ENCODE measurements at places on chromosomes 2 and 18.

GRCh38 chr18:49997558-49997957 lies 184.2 kb upstream of the ACAA2 start:
- no peak for DNase-seq
- no peak overlapping the region for H3K27ac ChIP-seq
- peaks cover 9% of the 10 kb centered on the region for H3K4me1 ChIP-seq
- no peak overlapping the region for H3K4me3 ChIP-seq
- no peaks in the 10 kb centered on the region for H3K36me3 ChIP-seq

GRCh38 chr2:24774373-24774772 lies 18.8 kb downstream of the PTRHD1 start:
- H3K27ac ChIP-seq: no peak overlapping the region
- peaks cover 28% of the 10 kb centered on the region for H3K4me1 ChIP-seq
- H3K4me3 ChIP-seq: no peak overlapping the region
- H3K27me3 ChIP-seq: no peaks in the 10 kb centered on the region
- H3K36me3 ChIP-seq: peaks cover 12% of the 10 kb centered on the region

DNA sequence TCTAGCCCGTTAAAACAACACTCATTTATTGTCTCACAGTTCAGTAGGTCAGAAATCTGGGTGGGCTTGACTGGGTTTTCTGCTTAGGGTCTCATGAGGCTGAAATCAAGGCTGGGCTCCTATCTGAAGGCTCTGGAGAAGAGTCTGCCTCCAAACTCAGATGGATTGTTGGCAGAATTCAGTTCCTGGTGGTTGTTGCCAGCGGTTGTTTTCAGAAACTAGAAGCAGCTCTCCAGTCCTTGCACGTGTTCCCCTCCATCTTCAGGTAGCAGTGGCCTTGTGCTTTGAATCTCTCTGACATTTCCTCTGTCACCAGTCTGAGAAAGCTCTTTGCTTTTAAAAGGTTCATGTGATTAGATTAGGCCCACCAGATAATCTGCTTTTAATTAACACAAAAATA lies 20.1 kb upstream of the FN1 start:
- peaks cover 14% of the 10 kb centered on the region for H3K4me1 ChIP-seq
- DNase-seq: no peak
- no peaks in the 10 kb centered on the region for H3K36me3 ChIP-seq
- no peak overlapping the region for H3K4me3 ChIP-seq
- H3K27ac ChIP-seq: no peak overlapping the region

GRCh38 chr18:10417664-10418063 lies 36.8 kb upstream of the APCDD1 start:
- H3K36me3 ChIP-seq: no peaks in the 10 kb centered on the region
- H3K27ac ChIP-seq: no peak overlapping the region
- DNase-seq: no peak
- H3K4me3 ChIP-seq: no peak overlapping the region

DNA sequence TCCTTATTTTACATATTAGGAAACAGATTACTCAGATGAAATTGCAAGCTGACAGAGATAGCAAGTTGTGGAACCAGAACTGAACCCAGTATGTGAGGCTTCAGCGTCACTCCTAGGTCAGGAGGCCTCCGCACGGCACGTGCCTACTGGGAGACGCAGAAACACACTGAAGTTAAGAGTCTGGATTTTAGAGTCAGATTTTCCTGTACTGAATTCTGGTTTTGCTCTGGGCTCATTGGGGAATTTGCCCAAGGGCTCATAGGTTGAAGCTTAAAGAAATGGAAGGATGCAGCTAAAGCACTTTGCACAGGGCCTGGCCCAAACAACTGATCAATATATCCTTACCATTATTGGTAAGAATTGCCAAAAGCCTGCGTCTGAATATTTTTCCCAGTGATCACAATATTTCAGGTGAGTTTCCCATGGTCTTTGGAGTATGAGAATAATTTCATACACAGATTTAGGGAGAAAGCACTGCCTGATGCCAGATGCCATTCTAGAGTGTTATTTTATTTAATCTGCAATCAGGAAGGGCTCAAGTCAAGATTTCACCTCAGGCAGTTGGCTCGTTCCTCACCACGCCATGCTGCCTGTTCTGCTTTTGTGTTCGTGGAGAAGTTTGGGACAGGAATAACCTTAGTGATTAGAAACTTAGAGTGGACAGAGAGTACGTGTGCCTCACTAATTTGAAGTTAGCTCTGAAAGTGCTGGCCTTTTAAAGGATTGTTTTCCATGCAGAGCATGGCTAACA lies 331.9 kb downstream of the MYCN start:
- DNase-seq: no peak
- no peaks in the 10 kb centered on the region for H3K27me3 ChIP-seq
- no peak overlapping the region for H3K4me3 ChIP-seq
- H3K4me1 ChIP-seq: peaks cover 7% of the 10 kb centered on the region
- H3K36me3 ChIP-seq: no peaks in the 10 kb centered on the region

DNA sequence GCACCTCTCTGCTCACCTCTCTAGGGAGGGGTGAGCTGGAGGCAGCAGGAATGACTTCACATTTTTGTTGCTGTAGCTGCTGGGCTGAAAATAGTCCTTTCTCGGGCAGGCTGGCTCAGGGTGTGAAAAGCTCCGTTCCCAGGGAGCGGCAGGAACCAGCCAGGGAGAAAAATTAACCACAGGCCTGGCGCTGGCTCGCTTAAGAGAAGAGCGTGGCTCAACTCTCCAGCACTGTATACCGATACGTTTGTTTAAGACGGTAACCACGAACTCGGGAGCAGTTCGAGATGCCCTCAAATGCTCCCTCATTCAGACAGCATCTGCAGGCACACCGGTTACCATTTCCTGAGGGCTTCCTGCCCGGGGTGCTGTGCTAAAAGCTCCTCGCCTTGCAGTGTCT lies 129.6 kb downstream of the CELF4 start:
- H3K4me1 ChIP-seq: peaks cover 7% of the 10 kb centered on the region
- no peak overlapping the region for H3K4me3 ChIP-seq
- H3K27me3 ChIP-seq: no peaks in the 10 kb centered on the region
- no peaks in the 10 kb centered on the region for H3K36me3 ChIP-seq
- DNase-seq: no peak

- no peaks in the 10 kb centered on the region for H3K36me3 ChIP-seq
- no peak for DNase-seq
- no peak overlapping the region for H3K4me3 ChIP-seq
- H3K4me1 ChIP-seq: no peaks in the 10 kb centered on the region
These were observed 257.9 kb downstream of the DYSF start for GRCh38 chr2:71711133-71711855.

DNA sequence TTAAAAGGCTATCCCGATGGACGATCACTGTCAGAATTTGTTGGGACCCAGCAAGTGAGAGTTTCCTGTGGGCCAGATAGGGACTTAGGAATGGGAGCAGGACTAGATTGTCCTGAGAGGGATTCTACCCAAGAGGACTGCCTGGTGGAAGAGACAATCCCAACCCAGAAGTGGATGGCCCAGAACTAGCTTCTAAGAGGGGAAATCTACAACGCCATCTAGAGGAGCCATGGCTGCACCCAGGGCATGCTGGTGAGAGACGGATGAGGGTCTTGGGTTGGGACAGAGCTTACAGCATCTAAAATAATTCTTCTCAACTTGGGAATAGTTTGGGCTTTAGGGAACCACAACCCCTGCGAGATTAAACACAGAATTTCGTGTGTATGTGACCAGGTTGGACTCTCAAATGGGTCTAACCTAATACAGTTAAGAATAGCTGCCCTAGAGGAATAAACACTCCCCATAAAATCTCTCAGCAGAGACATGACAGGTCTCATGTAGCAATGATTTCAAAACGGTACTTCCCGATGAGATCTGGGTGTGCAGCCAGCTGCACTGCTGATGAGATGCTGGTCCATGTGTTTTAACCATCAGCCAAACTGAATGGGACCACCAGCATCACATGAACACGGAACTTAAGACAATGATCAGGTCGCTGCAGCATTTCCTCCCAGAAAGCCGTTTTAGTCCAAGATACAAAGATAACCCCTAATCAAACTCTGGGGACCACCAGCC lies 50.8 kb downstream of the CCBE1 start:
- no peak overlapping the region for H3K4me3 ChIP-seq
- no peaks in the 10 kb centered on the region for H3K27me3 ChIP-seq
- H3K27ac ChIP-seq: no peak overlapping the region
- DNase-seq: peak; percentile 37
- H3K4me1 ChIP-seq: peaks cover 33% of the 10 kb centered on the region

DNA sequence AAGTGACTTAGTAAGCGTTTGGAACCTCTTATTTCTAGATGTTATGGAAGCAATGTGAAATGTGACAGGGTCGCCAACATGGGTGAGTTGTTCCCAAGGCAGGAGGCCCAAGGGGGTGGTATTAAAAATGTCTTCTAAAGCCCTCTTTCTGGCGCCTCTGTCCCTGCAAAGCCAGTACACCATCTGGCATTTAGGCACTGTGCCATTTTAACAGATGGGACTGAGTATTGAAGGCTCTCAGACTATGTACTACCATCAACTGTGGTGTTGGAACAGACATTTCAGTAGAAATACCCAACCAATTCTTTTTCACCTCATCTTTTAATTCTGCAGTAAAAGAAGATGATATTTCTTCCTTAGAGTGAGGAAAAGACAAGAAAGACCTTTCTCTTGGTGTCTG lies 384.5 kb upstream of the MMADHC start:
- no peaks in the 10 kb centered on the region for H3K4me1 ChIP-seq
- H3K27ac ChIP-seq: no peak overlapping the region
- H3K27me3 ChIP-seq: no peaks in the 10 kb centered on the region
- H3K36me3 ChIP-seq: peaks cover 10% of the 10 kb centered on the region

GRCh38 chr2:59528525-59528924 lies 1024.9 kb downstream of the BCL11A start:
- H3K27me3 ChIP-seq: no peaks in the 10 kb centered on the region
- 0 out of 2 replicates have a peak, but pooled peaks cover 2% of the 10 kb centered on the region for H3K4me1 ChIP-seq
- H3K4me3 ChIP-seq: no peak overlapping the region
- DNase-seq: no peak

DNA sequence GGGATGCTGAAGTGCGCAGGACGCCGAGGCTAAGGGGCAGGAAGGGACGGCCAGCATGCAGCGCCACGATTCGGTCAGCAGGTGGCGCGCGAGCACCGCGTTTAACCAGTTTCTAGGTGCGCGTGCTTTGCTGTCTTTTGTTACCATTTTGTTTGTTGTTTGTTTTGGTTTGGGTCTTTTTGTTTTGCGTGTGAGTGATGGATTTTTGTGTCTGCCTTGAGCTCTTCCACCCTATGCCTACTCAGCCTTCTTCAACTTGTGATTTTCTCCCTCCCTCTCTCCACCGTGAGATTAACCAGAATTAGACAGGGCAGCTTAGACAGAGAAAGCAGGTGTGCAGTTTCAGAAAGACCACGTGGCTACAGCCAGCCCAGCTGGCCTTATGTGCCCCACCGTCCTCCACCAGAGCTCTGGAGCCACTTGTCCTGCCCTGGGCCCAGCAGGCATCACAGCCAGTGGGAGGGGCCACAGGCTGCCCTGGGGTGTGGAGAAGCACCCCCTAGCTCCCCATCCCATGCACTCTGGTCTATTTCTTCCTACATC lies 180.2 kb downstream of the RNF144A start:
- peak; percentile 83 for DNase-seq
- peaks cover 7% of the 10 kb centered on the region for H3K4me1 ChIP-seq
- H3K4me3 ChIP-seq: peak overlapping the region; percentile 12
- H3K36me3 ChIP-seq: no peaks in the 10 kb centered on the region
- H3K27ac ChIP-seq: no peak overlapping the region

DNA sequence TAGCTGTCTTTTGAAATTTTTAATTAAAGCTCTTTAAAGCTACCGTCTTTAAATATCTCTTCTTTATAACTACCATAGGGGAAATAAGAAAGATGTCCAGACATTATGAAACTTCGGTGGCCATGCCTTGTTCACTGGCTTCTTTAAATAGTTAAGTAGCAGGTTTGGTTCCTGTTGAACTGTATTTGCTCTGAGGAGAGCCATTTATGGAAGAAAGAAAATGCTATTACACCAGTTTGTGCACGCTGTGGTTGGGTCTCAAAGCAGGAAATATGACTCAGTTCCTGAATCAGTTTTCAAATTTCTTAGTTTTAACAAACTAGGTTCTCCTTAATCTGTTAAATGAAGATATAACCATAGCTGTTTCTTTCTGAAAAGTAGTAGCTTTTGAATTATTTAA lies 12.2 kb downstream of the ARPC2 start:
- H3K4me3 ChIP-seq: no peak overlapping the region
- H3K27me3 ChIP-seq: no peaks in the 10 kb centered on the region
- peaks cover 77% of the 10 kb centered on the region for H3K36me3 ChIP-seq
- H3K4me1 ChIP-seq: no peaks in the 10 kb centered on the region
- no peak overlapping the region for H3K27ac ChIP-seq

DNA sequence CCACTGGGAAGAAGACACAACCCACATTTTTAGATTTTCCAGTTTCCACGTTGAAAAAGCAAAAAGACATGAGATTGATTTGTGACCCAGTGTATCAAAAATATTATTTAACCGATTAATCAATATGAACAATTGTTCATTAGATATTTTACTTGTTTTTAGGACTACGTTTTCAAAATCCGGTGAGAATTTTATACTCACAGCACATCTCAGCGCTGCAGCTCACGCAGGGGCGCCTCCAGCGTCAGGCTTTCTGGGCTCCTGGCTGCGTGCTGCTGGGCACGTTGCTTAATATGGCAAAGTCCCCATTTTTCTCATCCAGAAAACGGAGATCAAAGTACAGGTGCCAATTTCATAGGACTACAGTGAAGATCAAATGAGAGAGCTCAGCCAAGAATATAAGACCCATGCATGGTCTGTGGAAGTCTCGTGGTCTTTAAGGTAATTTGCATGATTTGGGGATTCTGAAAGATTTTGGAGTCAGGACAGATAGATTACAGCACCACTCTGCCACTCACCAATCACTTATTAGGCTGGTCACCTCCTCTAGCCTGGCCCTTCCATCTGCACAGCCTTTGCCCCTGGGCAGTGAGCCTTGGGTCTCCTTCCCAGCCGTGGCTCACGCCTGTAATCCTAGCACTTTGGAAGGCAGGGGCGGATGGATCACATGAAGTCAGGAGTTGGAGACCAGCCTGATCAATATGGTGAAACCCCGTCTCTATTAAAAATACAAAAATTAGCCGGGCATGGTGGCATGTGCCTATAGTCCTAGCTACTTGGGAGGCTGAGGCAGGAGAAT lies 36.2 kb downstream of the PTPN18 start:
- no peak overlapping the region for H3K27ac ChIP-seq
- H3K27me3 ChIP-seq: peaks cover 21% of the 10 kb centered on the region

DNA sequence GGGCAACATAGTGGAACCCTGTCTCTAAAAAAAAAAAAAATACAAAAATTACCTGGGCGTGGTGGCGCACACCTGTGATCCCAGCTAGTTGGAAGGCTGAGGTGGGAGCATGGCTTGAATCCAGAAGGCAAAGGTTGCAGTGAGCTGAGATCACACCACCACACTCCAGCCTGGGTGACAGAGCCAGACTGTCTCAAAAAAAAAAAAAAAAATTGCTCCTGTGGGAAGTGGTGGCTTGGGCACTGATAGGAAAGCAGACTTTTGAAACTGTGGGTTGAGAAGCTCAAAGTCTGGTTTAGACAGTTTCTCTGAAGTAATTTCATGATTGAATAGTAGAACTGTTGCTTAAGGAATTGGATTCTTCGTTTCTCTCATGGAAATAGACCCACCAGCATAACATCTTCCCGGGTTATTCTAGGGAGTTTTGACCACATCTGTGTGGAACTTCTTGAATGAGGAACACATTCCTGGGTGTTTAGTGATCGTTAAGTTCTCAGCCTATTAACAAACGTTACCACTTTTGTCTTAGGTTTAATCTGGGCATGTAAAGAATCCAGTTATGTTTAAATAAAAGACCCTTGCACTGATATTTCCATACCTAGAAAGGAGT lies 33.5 kb downstream of the GRHL1 start:
- H3K4me3 ChIP-seq: no peak overlapping the region
- no peak for DNase-seq
- H3K27ac ChIP-seq: no peak overlapping the region
- H3K4me1 ChIP-seq: no peaks in the 10 kb centered on the region
- H3K27me3 ChIP-seq: no peaks in the 10 kb centered on the region
